Thoracic aorta (tissue), 2 donors: ENCODE measurements at places on chromosomes 7 and 10.

- H3K27me3 ChIP-seq, result no peaks in the 10 kb centered on the region
- no peak overlapping the region for H3K4me3 ChIP-seq
- no peak for DNase-seq
These were observed 47.9 kb downstream of the MKI67 start for GRCh38 chr10:128078136-128078969.

DNA sequence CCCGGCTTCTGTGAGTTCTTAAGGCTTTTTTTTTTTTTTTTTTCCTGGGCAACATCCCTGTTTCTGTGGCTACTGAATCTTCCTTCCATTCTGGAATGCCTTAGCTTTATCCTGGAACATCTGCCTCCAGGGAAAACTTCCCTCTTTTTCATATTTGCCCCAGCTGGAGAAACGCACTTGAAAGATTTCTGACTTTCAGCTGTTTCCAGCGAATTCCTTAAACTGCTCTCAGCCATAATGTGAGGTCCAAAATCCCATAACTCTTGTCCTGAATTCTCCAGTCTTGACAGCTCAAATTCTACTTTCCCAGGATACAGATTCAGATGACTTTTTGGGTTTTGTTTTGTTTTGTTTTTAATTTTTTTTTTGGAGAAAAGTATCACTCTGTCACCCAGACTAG is 263.6 kb upstream of the AUTS2 start:
- H3K27me3 ChIP-seq, result no peaks in the 10 kb centered on the region
- no peak overlapping the region for H3K27ac ChIP-seq
- H3K4me3 ChIP-seq, result no peak overlapping the region
- no peaks in the 10 kb centered on the region for H3K36me3 ChIP-seq
- no peak for DNase-seq

GRCh38 chr7:11437994-11438393 is 394.0 kb downstream of the THSD7A start:
- H3K4me3 ChIP-seq, result no peak overlapping the region
- H3K27me3 ChIP-seq, result no peaks in the 10 kb centered on the region
- no peak overlapping the region for H3K27ac ChIP-seq
- DNase-seq, result no peak

- no peak overlapping the region for H3K27ac ChIP-seq
- DNase-seq, result no peak
- H3K27me3 ChIP-seq, result no peaks in the 10 kb centered on the region
- H3K4me3 ChIP-seq, result no peak overlapping the region
These were observed 388.1 kb downstream of the PLXNA4 start for GRCh38 chr7:132187869-132188789.
